Activated CD4-positive, alpha-beta T cell treated with anti-CD3 and anti-CD28 coated beads, Interleukin-2, amount 10 ng/mL, durations not matched to agents 7 days and 5 days (primary cell): ENCODE measurements at places on chromosomes 2 and 18.
A peak's percentile ranks its signal among the peaks of the same experiment; 100 is the strongest.

- H3K4me3 ChIP-seq = no peak overlapping the region
- no peaks in the 10 kb centered on the region for H3K4me1 ChIP-seq
- H3K27ac ChIP-seq = no peak overlapping the region
- no peaks in the 10 kb centered on the region for H3K36me3 ChIP-seq
- peaks cover 16% of the 10 kb centered on the region for H3K27me3 ChIP-seq
- no peak for DNase-seq
Measured at GRCh38 chr2:158810731-158811460, 15.8 kb downstream of the DAPL1 start.

- H3K4me3 ChIP-seq = no peak overlapping the region
- no peak for DNase-seq
- no peak overlapping the region for H3K27ac ChIP-seq
- H3K36me3 ChIP-seq = no peaks in the 10 kb centered on the region
Measured at GRCh38 chr2:220129391-220129790, 502.0 kb downstream of the SLC4A3 start.

DNA sequence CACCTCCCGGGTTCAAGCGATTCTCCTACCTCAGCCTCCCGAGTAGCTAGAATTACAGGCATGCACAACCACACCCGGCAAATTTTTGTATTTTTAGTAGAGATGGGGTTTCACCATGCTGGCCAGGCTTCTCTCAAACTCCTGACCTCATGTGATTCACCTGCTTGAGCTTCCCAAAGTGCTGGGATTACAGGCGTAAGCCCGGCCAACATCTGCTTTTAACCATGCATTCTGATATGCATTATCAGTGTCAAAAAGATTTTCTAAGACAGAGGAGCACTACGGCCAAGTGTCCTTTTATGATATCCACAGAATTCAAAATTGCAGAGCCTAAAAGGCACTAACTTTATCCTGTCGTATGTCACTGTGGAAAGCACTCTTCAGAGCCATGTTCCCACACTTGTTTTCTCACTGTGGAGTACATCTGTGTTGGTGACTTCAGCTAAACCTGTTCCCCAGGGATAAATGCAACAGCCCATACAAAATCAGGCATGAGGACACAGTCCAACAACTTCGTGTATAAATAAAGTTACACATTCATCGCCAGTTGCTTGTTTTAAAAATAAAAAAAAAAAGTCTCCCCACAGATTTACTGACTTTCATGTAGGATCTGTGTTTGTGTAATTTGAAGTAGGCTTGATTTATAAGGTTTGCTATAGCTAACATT, 56.4 kb downstream of the STK25 start:
- H3K27me3 ChIP-seq = peaks cover 42% of the 10 kb centered on the region
- no peak overlapping the region for H3K4me3 ChIP-seq
- no peak overlapping the region for H3K27ac ChIP-seq
- no peak for DNase-seq
- H3K4me1 ChIP-seq = no peaks in the 10 kb centered on the region

DNA sequence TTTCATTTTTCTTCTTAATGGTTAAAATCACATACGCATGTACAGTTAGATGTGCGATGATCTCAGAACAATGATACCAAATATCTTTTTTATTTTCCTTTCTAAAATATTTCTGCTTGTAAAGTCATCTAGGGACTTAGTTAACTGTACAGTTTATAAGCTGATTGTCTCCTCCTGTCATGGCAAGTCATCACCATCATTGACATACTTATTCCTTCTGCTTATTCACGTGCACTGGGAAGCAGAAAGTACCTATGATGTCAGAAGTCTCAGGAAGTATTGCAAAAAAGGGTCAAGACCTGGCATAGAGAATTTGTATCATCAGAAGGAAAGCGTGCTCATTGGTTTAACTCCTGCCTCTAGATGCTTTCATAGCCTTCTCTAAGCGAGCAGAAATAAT, 154.2 kb downstream of the DSC3 start:
- H3K4me3 ChIP-seq = no peak overlapping the region
- H3K27ac ChIP-seq = no peak overlapping the region
- no peak for DNase-seq
- H3K4me1 ChIP-seq = no peaks in the 10 kb centered on the region

GRCh38 chr2:170235860-170236679, 58.1 kb downstream of the MYO3B start:
- H3K27ac ChIP-seq = no peak overlapping the region
- H3K36me3 ChIP-seq = no peaks in the 10 kb centered on the region
- peak; percentile 42 for DNase-seq
- no peak overlapping the region for H3K4me3 ChIP-seq
- H3K27me3 ChIP-seq = peaks cover 27% of the 10 kb centered on the region

- H3K36me3 ChIP-seq = no peaks in the 10 kb centered on the region
- no peaks in the 10 kb centered on the region for H3K27me3 ChIP-seq
- peaks cover 5% of the 10 kb centered on the region for H3K4me1 ChIP-seq
- no peak overlapping the region for H3K27ac ChIP-seq
- DNase-seq = no peak
Measured at GRCh38 chr2:206361407-206362045, 81.8 kb upstream of the ADAM23 start.

DNA sequence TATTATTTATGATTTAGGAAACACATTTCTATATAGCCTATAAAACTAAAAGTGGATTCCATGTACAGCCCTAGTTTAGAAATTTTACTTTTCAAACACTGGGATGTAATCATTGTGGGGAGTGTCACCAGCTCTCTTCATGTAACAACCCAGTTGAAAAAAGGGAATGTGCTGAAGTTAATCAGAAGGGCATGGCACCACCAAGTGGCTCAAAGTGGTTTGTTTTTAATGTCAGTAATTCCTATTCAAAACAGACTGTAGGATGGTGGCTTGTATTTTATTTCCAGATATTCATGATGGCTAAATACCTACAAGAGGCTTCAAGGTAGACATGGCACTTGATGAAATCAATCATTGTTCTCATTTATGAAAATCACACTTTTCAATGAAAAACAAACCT, 58.1 kb upstream of the TMEM182 start:
- H3K27ac ChIP-seq = no peak overlapping the region
- peak; percentile 16 for DNase-seq
- H3K27me3 ChIP-seq = peaks cover 10% of the 10 kb centered on the region
- H3K4me1 ChIP-seq = no peaks in the 10 kb centered on the region

GRCh38 chr2:72924353-72925240, 7.3 kb downstream of the EMX1 start:
- no peak for DNase-seq
- H3K27ac ChIP-seq = no peak overlapping the region
- peaks cover 7% of the 10 kb centered on the region for H3K4me1 ChIP-seq
- no peak overlapping the region for H3K4me3 ChIP-seq

GRCh38 chr2:120963997-120964705, 228.5 kb downstream of the GLI2 start:
- H3K27me3 ChIP-seq = no peaks in the 10 kb centered on the region
- DNase-seq = no peak
- H3K36me3 ChIP-seq = no peaks in the 10 kb centered on the region
- no peaks in the 10 kb centered on the region for H3K4me1 ChIP-seq
- no peak overlapping the region for H3K4me3 ChIP-seq

DNA sequence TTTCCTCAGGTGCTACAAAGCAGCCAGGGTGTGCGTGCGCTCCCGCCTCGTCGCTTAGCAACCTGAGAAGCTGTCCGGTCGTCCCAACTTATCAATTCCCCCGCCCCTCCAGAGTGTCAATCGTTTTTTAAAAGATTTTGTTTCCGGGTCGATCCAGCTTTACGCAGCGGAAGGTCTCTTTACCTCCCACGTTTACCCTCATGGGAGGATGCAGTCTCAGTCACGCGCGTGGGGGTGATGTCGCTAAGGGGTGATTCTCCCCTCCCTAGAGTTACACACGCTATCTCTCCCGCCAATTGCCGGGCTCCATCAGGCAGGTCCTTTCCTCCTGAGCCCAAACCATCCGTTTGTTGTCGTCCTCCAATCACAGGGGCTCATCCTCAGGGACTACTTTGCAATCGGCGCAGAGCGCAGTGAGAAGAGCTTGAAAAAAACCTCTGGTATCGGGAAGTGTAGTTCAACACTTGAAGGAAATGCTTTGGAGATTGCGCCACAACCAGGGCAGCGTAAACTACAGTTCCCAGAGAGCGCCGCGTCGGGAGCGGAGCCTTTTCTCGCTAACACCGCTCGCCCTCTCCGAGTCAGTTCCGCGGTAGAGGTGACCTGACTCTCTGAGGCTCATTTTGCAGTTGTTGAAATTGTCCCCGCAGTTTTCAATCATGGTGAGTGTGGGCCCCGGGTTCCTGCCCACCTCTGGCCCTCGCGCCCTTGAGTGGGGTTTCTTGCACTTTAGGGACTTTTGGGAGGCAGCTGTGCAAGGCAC, at the start of the genes MDH1 and WDPCP:
TSS of gene MDH1 (plus strand) at position 579 of the 763 bp plus-strand sequence. CDS start at position 660, 81 bp downstream.
TSS of gene WDPCP (minus strand) at position 93 of the 763 bp plus-strand sequence. CDS start 206 bp downstream, outside the sequence.
- H3K27me3 ChIP-seq = no peaks in the 10 kb centered on the region
- H3K27ac ChIP-seq = peak within 1 kb of the TSS; percentile 95
- H3K4me1 ChIP-seq = peaks cover 38% of the 10 kb centered on the region

DNA sequence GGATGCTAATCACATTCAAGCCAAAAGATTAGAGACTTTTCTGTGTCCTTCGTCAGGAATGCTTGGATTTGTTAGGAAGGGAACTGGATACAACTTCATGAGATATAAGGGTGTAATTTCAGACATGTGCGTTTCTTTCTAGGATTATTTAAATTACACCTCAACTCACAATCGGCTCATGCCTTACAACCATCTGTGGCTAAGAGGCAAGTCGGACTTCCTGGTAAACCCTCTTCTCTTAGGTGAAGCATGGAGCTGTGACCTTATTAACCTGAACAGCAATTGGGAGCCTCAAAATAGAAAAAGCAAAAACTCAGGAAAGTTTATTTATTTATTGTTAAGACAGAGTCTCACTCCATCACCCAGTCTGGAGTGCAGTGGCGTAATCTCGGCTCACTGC, 61.8 kb downstream of the SEMA4F start:
- no peak overlapping the region for H3K27ac ChIP-seq
- H3K36me3 ChIP-seq = no peaks in the 10 kb centered on the region
- DNase-seq = no peak
- peaks cover 8% of the 10 kb centered on the region for H3K4me1 ChIP-seq
- peaks cover 14% of the 10 kb centered on the region for H3K27me3 ChIP-seq

DNA sequence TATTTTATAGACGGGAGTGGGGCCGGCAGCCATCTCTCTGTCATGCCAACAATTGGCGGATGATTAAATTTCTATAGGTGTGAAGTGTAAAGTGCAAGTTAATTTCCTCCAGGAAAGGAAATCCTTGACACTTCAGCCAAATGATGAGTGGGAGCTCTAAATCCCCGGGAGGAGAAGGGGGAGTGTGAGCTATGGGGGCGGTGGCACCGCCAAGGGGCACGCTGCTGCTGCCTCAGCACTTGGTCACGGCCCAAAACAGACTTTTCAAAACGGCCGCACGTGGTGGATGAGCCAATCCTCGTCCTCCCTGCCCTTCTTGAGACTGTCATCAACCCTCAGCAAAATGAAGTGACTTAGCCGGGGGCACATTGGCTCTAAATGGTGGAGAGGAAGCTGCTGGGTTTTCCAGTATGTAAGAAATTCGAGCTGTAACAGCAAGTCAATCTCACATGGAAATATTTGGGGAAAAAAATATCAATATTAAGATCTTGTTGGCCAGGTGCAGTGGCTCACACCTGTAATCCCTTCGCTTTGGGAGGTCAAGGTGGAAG, 200.8 kb downstream of the TFCP2L1 start:
- H3K27ac ChIP-seq = no peak overlapping the region
- H3K27me3 ChIP-seq = peaks cover 2% of the 10 kb centered on the region
- H3K36me3 ChIP-seq = no peaks in the 10 kb centered on the region
- no peak overlapping the region for H3K4me3 ChIP-seq

GRCh38 chr2:71976685-71977084, 171.0 kb downstream of the CYP26B1 start:
- no peak overlapping the region for H3K4me3 ChIP-seq
- H3K27me3 ChIP-seq = peaks cover 4% of the 10 kb centered on the region
- H3K4me1 ChIP-seq = no peaks in the 10 kb centered on the region
- no peak overlapping the region for H3K27ac ChIP-seq
- no peak for DNase-seq
- no peaks in the 10 kb centered on the region for H3K36me3 ChIP-seq

GRCh38 chr18:39675906-39676305, 2110.3 kb upstream of the CELF4 start:
- H3K27ac ChIP-seq = no peak overlapping the region
- no peaks in the 10 kb centered on the region for H3K4me1 ChIP-seq
- DNase-seq = no peak
- H3K36me3 ChIP-seq = no peaks in the 10 kb centered on the region
- no peak overlapping the region for H3K4me3 ChIP-seq
- no peaks in the 10 kb centered on the region for H3K27me3 ChIP-seq

- peak overlapping the region; percentile 90 for H3K4me3 ChIP-seq
- H3K4me1 ChIP-seq = peaks cover 33% of the 10 kb centered on the region
- H3K27ac ChIP-seq = peak overlapping the region; percentile 91
- peaks cover 29% of the 10 kb centered on the region for H3K36me3 ChIP-seq
- DNase-seq = no peak
- no peaks in the 10 kb centered on the region for H3K27me3 ChIP-seq
Measured at GRCh38 chr2:85611217-85611704, 605 bp downstream of the C2orf68 start.

- peaks cover 16% of the 10 kb centered on the region for H3K27me3 ChIP-seq
- DNase-seq = peak; percentile 45
- no peak overlapping the region for H3K27ac ChIP-seq
- H3K4me3 ChIP-seq = no peak overlapping the region
- no peaks in the 10 kb centered on the region for H3K36me3 ChIP-seq
- no peaks in the 10 kb centered on the region for H3K4me1 ChIP-seq
Measured at GRCh38 chr2:27249891-27250651, 12.8 kb downstream of the SLC30A3 start.

DNA sequence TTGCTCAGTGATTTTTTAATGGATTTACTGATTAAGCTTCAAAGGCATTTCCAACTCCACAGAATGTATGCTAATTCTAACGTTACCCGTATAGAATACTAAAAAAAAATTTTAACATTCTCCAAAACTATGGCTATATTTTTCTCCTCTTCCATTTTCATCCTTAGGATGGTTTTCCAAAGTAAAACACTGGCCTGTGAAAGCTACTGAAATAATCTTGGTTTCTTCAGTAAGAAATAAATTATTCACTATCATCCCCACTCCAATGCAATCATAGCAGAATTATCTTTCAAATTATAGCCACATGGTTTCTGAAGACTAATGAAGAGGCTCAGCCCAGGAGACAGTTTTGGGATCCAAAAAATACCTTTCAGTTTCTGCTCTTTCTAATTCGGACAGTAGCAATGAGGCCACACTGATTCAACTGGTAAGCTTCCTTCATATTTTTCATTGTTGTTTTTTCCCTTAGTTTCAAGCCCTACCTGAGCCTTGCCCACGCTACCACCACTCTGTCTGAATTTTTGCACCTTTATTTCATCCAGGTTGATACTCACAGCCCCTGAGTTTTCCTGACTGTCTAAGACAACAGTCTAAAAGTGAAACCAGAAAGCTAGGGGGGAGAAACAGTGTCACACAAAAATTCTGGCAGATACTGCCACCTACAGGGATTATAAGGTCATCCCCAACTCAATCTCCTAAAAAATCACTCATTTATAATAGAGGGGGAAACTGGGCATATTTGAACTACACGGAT, 887.9 kb downstream of the NRXN1 start:
- H3K27me3 ChIP-seq = no peaks in the 10 kb centered on the region
- no peaks in the 10 kb centered on the region for H3K36me3 ChIP-seq
- H3K4me1 ChIP-seq = peaks cover 5% of the 10 kb centered on the region
- peak; percentile 26 for DNase-seq
- peak overlapping the region; percentile 78 for H3K27ac ChIP-seq
